AG10803 (cell line): ENCODE measurements at places on chromosomes 11 and 22.

DNA sequence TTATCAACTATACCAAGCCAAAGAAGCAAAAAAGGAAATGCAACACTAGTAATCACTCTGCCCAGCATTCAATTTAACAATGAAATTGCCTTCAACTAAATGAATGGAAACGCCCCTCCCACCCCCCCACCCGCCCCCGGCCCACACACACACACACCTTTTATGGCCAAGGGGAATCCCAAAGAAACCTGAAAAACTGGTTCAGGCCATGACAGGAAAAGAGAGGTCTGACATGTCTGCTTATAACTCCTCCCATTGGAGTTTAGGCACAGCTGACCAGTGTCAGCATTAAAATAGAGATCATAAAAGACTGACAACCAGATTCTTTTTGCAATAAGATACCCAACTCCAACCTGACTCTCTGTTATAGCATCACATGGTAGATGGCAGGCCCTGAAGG lies 42.6 kb downstream of the ACER3 start:
- no peak for DNase-seq

DNA sequence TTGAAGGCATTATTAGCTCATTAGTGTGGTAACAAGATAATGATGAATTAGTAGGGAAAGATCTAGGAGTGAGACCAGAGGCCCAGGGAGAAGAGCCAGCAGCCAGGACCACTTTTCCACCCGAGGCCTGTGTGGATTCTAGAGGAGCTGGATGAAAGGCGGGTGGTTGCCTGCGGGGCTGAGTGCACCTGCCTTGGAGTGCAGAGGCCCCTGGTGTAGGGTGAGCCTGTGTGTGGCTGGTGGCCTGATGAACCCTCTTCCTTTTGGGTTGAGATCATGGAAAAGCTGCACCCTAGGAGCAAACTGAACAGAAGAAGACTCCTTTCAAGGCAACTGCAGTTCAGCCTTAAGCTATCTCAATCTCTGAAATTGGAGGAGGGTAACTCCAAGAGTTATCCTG lies 5.9 kb upstream of the TP53AIP1 start:
- no peak for DNase-seq

GRCh38 chr11:27649800-27650199 lies 50.5 kb downstream of the BDNF start:
- peak; percentile 13 for DNase-seq

DNA sequence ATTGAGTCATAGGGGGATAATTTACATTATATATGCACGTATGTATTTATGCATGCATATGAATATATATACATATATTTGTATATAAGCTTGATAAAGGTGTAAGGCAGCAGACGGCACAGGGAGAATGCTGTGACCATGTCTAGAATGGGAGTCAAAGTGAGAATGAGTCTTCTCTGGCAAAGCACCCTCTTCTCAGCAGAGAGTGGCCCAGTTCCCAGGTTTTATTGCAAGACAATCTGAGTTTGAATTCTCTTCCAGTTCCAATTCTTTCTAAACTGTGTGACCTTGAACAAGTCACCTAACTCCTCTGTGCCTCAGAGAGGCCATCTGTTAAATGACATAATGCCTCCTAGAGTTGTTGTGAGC lies 13.8 kb downstream of the EHF start:
- DNase-seq: no peak

DNA sequence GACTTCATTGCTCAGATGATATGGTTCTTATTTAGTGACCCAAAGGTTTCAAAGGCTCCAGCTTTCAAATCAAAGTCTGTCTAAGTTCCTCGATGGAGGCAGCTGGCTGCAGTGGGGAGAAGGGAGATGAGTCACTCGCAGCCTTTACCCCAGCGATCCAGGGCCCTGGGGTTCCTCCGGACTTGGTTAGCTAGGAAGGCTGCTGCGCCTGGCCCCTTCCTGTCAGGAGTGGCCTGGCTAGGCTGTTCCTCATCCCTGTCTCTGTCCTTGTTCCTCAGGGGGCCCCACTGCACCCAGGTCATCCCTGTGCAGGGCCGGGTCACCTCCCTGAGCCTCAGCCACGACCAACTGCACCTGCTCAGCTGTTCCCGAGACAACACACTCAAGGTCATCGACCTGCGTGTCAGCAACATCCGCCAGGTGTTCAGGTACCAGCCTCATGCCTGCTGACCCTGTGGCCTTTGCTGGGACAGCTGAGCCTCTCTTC lies 13.9 kb downstream of the ATG16L2 start:
- peak; percentile 42 for DNase-seq

GRCh38 chr11:37124384-37124783 lies 526.3 kb upstream of the RAG2 start:
- DNase-seq: no peak

DNA sequence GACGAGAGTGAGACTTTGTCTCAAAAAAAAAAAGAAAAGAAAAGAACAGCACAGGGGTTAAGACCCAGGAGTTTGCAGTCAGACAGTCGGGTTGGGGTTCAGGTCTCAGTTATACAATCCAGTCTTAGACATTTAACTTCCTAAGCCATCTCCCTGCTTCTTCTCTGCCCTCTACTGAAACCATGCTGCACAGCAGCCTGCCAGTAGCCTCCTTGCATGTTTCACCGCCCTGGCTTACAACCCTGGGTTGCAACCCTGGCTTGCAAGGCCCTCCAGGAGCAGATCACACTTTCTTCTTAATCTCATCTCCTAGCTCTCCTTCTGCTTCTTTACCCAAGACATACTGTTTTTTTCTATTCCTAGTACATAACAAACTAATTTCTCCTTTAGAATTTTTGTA lies 5.9 kb upstream of the B3GAT3 start:
- no peak for DNase-seq

GRCh38 chr11:83438438-83438837 lies 152.3 kb upstream of the CCDC90B start:
- DNase-seq: no peak
